ENCODE measurements at places on chromosomes 7 and 10. TPM values are rescaled to one million over a fixed set of nuclear protein-coding genes. Genes with fewer than 3 reads are reported as not detected.

The SMURF1 gene
- total RNA-seq = 18.2 TPM

The EMX2 gene
- total RNA-seq = 0.15 TPM

The PLEKHS1 gene
- total RNA-seq = not detected

The MLXIPL gene
- total RNA-seq = not detected

The CUBN gene
- 4.9 TPM for total RNA-seq

The UCMA gene
- total RNA-seq = not detected

The TRIL gene
- total RNA-seq = 0.30 TPM

The CPA1 gene
- total RNA-seq = not detected

The SLC26A3 gene
- not detected for total RNA-seq

The CPED1 gene
- total RNA-seq = 23.9 TPM

The NUTM2E gene
- total RNA-seq = under 0.01 TPM

The ZSWIM8 gene
- 29.0 TPM for total RNA-seq

The NKX2-3 gene
- 5.2 TPM for total RNA-seq

The SEPHS1 gene
- 34.8 TPM for total RNA-seq

The FAM221A gene
- total RNA-seq = 3.9 TPM

The MMP21 gene
- total RNA-seq = not detected

The CHST3 gene
- 8.4 TPM for total RNA-seq

The CYP2C19 gene
- total RNA-seq = not detected

The TMEM184A gene
- not detected for total RNA-seq

The ADAP1 gene
- 0.91 TPM for total RNA-seq

The DNA2 gene
- 15.2 TPM for total RNA-seq

The ACBD7 gene
- total RNA-seq = 4.6 TPM

The TMEM236 gene
- total RNA-seq = under 0.01 TPM

The LDB1 gene
- 24.0 TPM for total RNA-seq

The LGI1 gene
- total RNA-seq = not detected

The TLL2 gene
- total RNA-seq = not detected

The ETV1 gene
- 7.8 TPM for total RNA-seq

The ZNF777 gene
- total RNA-seq = 2.9 TPM

The TMEM209 gene
- 6.2 TPM for total RNA-seq

The TEX36 gene
- not detected for total RNA-seq

The CNPY1 gene
- total RNA-seq = not detected

The SSC4D gene
- 0.65 TPM for total RNA-seq

The MYL10 gene
- not detected for total RNA-seq

The CLDN12 gene
- total RNA-seq = 7.1 TPM

The CPA2 gene
- not detected for total RNA-seq

The FAM25A gene
- not detected for total RNA-seq

The RARRES2 gene
- total RNA-seq = not detected

The SMKR1 gene
- total RNA-seq = not detected

The EFCAB10 gene
- 0.32 TPM for total RNA-seq

The SMO gene
- total RNA-seq = 6.5 TPM

The EVX1 gene
- total RNA-seq = not detected

The FXYD4 gene
- total RNA-seq = not detected

The MSMB gene
- not detected for total RNA-seq

The TMEM196 gene
- not detected for total RNA-seq

The POMZP3 gene
- 0.97 TPM for total RNA-seq

The CLEC2L gene
- not detected for total RNA-seq

The NUDT5 gene
- 101 TPM for total RNA-seq

The AKR1D1 gene
- total RNA-seq = not detected
